ENCODE measurements at places on chromosomes 12 and 14.

DNA sequence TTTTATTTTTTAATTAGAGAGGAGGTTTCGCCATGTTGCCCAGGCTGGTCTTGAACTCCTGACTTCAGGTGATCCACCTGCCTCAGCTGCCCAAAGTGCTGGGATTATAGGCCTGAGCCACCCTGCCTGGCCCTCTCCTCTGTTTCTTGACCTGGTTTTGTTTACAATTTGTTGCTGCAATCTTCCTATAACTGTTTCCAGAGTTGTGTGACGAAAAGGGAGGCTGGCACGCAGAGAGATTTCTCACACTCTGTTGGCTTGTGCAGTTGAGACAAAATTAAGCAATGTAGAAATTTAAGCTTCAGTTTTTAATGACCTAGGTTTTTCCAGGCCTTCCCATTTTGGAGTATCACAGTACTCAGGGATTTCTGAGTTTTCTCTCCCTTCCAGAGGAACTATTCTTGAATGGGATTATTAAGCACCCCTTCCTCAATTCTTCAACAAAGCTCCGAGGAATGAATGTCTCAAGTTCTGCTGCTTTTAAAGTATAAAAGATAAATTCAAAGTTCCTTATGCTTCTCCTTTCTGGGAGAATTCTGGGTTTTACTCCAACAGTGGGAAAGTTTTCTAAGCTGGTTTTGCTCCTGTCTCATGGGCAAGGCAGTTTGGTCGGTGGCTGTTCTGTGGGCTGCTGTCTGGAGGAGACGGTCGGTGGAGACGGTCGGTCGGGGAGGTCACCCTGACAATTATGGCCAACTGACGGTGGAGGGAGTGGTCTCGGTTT is 20.4 kb upstream of the FOS start:
- DNase-seq: no peak

DNA sequence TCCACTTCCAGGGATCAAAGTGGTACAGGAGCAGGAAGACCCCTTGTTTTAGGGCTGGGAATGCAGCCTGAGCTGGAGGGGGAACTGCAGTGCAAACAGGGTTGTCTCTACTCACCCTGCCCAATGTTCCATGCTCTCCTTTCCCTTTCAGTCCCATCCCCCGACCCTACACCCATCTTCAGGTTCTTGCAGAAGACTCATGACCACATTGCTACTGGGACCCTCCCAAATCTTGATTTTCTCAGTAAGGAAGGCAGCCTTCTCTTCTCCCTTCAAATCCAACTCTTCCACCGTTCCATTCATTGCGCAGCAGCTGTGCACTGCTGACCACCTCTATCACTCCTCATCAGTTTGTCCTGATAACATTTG is 1.9 kb downstream of the SERPINA11 start:
- no peak for DNase-seq

DNA sequence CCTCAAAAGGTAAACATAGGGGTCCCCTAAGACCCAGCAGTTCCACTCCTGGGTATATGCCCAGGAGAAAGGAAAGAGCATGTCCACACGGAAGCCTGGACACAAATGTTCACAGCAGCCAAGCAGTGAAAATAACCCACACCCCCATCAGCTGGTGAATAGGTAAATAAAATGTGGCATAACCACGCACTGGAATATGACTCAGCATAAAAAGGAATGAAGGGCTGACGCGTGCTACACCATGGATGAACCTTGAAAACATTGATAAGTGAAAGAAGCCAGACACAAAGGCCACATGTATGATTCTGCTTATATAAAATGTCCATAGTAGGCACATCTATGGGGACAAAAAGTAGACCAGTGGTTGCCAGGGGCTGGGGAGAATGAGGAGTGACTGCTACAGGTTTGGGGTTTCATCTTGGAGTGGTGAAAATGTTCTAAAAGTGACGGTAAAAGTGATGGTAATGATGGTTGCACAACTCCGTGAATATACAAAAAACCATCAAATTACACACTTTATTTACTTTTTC is 3.8 kb upstream of the SCARB1 start:
- DNase-seq: peak; percentile 63

DNA sequence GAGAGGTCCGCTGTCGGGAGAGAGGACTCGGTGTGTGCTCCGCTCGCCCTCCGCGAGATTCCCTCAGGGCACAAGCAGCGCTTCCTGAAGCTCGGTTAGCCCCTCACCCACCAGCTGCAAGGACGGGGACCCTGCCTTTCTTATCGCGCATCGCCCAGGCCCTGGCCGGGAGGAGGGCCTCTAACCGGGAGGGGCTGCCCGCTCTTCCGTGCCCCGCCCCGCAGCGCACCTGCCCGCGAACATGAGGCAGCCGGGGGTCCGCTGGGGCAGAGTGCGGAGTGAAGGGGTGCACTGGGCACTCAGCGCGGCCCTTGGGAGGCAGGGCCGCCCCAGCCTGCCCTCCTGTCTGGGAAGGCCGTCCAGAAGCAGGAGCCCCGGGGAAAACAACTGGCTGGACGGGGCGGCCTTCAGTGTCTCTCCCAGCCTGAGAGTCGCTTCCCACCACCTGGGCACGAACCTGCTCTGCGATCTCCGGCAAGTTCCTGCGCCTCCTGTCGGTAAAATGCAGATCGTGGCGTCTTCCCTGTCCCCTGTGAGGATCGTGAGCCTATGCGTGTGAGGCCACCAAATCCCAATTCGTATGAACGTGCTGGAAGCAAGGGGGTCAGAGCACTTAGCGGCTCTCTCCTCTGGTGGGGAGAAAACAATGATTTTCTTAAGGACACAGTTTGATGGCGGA is 28.0 kb upstream of the ADIPOR2 start:
- no peak for DNase-seq

DNA sequence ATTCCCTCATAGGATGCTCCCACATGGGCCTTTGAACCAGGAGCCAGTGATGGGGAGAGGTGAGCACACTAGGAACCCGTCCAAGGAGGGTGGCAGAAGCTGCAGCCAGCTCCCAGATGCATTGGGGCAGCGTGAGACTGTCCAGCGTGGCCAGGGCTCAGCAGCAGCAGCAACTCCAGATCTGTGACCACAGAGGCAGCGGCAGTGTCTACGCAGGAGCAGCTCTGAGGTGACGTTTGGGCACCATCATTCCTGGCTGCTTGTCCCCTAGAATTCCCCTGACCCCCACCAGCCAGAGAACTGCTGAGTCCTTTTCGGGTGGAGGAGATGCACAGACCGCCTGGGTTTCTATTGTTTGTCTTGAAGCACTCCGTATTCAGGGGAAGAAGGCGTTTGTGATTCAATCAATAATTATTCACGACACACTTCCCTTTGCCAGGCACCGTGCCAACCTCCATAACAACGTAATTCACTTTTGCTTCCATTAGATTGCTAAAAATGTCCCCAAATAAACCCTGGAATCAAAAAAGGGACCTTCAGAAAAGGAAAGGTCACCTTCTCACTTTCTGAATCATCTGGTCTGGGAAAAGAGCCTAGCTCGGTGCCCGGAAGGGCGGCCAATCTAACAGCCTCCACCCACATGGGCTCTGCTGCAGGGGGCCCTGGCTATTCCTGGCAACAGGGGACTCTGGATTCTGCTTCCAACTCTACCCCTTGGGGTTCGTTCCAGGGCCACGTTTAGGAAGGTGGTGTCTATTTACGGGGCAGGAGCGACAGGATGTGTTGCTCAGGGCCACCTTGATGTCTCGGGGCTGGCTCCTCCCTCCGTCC is 11.4 kb upstream of the BDKRB2 start:
- DNase-seq: no peak

- no peak for DNase-seq
These were observed 1027.2 kb upstream of the TMEM132C start for GRCh38 chr12:127239781-127240180.
